ENCODE measurements at places on chromosomes 6 and 20. TPM values are rescaled to one million over a fixed set of nuclear protein-coding genes. Genes with fewer than 3 reads are reported as not detected.

Gene MICB
- total RNA-seq = 16.8 TPM

Gene HAO1
- total RNA-seq = not detected

Gene HLA-B
- 141 TPM for total RNA-seq

Gene C4B
- 2.4 TPM for total RNA-seq

Gene DOK5
- not detected for total RNA-seq

Gene OR2H1
- not detected for total RNA-seq

Gene IMPG1
- not detected for total RNA-seq

Gene PRRT1
- not detected for total RNA-seq

Gene ADGRG6
- 19.3 TPM for total RNA-seq

Gene CTCFL
- not detected for total RNA-seq

Gene NEURL2
- 3.4 TPM for total RNA-seq

Gene LRRC73
- total RNA-seq = 0.16 TPM

Gene MEP1A
- total RNA-seq = 0.11 TPM

Measured in hair follicular keratinocyte (primary cell).